Stimulated activated CD4-positive, alpha-beta T cell treated with anti-CD3 and anti-CD28 coated beads, Interleukin-1b, Interleukin-23, amount 100 ng/mL, for 1 hour (primary cell): ENCODE measurements at places on chromosomes 5 and 9.

DNA sequence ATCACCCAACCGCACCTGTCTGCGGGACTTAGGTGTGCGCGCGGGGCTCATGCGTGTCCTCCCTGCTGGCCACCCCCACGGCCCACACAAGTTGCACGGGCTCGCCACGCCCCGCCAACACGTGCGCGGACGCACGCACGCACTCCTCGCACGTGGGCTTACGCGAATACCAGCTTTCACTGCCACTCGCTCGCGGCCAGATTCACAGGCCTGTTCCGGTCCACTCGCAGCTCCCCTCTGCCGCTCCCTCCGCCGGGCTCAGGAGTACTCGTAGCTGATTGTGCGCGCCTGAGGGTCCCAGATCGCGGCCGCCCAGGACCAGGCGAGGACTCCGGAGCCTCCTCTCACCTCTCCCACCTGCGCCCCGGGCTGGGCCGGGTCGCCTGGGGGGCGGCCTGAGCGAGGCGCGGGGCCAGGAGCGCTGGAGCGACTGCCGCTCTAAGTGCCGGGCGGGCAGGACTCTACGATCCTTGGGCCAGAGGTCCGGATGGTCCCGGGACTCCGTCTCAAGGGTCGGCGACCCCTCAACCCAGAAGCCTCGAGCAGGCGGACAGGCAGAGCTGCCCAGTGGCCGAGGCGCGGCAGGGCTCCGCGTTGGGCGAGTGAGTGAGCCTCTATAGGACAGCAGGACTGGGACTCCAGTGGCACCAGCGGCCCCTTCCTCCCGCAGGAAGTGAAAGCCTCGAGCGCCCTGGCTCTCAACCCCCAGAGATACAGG lies 3.4 kb downstream of the PCDHGC5 start:
- DNase-seq: no peak

DNA sequence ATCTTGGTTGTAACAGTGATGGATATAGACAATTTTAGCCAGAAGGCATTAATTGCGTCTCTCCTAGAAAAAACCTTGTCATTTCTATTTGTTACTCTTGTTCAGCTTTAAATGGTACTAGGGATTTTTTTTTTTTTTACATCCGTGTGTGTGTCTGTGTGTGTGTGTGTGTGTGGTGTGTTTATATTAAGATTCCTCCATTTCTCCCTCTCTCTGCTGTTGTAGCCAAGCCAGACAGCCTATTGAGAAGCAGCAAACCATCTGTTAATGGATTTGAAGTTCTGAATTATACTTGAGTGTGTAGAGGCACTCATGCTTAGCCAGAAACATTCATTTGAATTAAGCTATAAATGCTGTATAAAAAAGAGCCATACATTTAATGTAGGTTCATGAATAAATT lies 72.3 kb downstream of the SLF1 start:
- no peak for DNase-seq

DNA sequence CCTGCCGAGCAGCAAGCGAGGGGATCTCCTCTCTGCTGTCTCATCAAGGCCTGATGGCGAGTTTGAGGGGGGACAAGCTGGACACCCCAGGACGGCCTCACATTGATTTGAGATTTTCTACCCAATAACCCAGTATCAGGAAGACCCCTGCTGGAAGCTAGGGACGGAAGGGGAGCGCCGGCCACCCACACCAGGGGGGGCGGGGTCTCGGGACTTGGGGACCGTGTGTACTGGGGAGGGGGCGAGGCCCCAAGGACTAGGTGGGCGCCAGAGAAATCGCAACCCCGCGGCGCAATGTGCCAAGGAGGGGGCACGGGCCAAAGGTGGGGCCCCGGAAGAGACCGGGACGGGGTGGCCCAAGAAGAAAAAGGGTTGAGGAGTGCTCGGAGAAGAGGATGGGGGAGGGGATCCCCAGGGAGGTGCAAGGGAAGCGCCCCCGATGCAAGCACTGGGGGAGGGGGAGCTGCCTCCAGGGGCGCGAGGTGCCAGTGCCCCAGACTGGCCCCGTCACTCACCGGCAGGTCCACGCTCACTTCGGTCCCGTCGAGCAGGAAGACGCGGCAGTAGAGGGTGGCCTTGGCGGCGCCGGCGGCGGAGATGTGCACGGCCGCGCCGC lies 1.1 kb downstream of the EPB41L4B start:
- no peak for DNase-seq

- no peak for DNase-seq
These were observed 17.0 kb upstream of the SELENOP start for GRCh38 chr5:42828671-42829070.

- no peak for DNase-seq
These were observed 318.1 kb downstream of the PIK3R1 start for GRCh38 chr5:68533571-68534084.

DNA sequence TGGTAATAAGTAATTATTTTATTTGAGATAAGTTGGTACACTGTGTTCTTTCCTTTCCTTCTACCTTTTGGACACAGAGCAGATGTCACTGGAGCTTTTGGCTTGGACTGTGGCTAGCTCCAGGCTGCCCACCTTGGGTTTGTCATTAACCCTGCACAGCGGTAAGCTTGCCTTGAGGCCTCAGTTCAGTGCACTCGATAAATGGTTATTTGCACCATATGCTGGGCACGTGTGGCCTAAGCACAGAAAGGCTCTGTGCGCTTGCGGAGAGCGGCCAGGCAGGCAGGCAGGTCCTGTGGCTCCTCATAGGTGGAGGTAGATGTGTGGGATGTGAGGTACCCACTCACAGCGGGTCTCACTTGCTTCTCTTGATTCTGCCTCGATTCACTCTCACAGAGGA lies 30.0 kb upstream of the TENT4A start:
- no peak for DNase-seq

DNA sequence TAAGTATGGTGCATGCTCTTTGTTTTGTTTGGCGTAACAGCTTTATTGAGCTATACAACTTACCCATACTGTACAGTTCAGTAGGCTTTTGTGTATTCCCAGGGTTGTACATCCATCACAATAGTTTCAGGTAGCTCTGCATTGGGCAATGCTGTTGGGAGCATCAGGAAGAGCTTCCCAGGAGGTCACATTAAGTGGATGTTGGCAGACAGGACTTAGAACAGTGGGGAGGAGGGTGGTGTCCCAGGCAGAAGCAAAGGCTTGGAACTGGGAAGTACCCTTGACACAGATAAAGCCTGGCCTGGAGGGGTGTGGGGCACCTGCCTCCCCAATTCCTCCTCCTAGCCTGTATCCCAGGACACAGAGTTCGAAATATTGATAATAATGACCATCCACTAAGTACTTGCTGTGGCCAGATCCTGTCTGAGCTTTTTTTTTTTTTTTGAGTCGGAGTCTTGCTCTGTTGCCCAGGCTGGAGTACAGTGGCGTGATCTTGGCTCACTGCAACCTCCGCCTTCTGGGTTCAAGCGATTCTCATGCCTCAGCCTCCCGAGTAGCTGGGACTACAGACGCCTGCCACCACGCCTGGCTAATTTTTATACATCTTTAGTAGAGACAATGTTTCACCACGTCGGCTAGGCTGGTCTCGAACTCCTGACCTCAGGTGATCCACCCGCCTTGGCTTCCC lies 1.3 kb downstream of the BBLN start:
- no peak for DNase-seq

DNA sequence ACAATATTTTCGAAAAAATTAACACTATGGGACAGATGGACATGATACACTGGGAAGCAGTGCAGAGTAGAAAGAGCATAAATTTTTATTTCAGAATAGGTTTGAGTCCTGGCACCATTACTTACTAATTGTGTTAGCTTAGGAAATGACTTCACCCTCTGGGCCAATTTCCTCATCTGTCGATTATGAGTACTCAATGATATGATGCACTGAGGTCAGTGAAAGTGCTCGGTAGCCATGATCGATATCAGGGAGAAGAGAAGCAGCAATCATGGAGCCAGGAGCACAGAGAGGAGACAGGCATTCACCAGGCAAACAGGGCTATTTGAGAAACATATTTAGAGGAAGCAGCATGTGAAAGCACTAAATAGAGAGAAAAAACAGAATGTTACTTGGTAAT lies 29.4 kb downstream of the NR6A1 start:
- DNase-seq: no peak

DNA sequence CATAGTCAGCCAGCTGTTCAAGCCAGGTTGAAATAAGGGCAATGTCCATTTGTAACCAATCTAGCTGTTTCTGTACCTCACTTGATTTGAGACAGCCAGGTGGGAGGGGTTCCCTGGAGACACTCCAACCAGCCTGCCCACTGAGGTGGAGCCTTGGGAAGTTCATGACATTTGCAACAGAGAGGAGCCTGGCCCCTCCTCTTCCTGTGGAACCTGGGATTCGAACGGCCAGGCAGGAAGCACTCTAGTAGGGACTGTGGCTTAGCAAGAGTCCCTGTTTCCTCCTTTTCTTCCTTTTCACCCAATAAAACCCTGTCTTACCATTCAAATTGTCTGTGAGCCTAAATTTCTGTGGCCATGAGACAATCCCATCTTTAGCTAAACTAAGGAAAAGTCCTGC lies 312.3 kb upstream of the NMUR2 start:
- no peak for DNase-seq

DNA sequence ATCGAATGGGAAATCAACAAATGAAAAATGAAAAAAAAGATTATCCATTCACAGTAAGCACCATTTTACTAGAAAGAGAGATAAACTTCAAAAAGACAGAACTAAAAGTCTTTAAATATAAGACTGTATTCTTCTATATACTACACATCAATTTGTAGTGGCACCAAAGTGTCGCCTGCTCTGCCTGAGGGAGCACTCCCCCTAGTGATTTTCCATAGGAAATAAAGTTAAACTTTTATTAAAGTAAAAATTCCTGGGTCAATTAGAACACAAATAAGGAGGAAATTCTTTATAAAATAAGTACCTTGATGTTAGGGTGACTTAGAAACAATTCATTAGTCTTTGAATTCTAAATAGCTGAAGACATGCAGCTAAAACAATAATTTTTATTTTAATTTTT lies 9.7 kb downstream of the RAD1 start:
- no peak for DNase-seq

DNA sequence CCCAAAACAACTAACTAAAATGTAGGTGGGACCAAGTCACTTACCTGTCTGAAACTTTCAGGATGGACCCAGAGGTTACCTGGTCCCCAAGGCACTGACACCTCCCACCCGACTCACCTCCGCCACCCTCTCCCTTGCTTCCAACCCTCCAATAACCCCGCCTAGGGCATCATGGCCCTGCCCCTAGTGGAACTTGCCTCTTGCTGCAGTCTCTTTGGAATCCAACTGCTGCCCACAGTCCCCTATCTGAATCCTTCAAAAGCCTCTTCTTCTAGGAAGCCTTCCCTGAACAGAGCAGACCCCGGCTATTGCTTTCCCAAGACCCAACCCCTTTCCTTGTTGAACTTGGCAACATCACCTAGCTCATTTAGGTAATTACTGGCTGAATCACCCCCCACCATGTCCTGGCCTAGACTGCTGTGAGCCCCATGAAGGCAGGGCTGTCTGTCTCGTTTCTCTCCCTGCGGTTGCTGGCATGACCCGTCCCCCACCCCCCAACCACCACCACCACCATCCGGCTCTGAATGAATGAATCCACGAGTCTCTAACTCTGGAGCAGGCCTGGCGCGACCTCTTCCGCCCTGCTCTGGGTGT lies 9.4 kb downstream of the CRB2 start:
- no peak for DNase-seq
